ENCODE measurements at places on chromosomes 6 and 20.

DNA sequence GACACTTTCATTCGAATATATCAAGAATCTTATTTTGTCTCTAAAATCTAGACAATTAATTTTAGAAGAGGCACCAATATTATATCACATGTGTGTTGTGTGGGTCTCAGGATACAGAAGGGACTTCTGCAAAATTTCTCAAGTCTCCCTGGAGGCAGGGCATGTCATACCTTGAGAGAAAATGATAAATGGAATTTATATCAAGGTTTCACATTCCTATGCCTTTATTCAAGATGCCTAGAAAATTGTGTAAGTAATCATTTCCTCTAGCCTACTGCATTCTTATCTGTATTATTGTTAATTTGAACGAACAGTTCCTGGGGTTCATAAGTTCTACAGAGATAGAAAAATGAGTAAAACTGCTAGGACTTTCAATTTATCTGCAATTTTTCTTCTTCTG, 1247.9 kb downstream of the GRIK2 start:
- no peak for DNase-seq

GRCh38 chr20:62659488-62660239, 17.4 kb downstream of the SLCO4A1 start:
- no peak for DNase-seq

- DNase-seq: no peak
Measured at GRCh38 chr6:117985916-117986315, 78.9 kb downstream of the SLC35F1 start.

GRCh38 chr20:20734475-20734948, 22.1 kb upstream of the RALGAPA2 start:
- no peak for DNase-seq

GRCh38 chr6:160203522-160203921, 55.1 kb downstream of the SLC22A2 start:
- DNase-seq: no peak

- DNase-seq: no peak
Measured at GRCh38 chr20:17594443-17594842, 24.6 kb downstream of the DSTN start.

GRCh38 chr6:130412556-130413290, 46.9 kb downstream of the TMEM200A start:
- no peak for DNase-seq
